Activated CD4-positive, alpha-beta T cell treated with anti-CD3 and anti-CD28 coated beads, Interleukin-2, amount 50 U/mL, for 4 hours (primary cell): ENCODE measurements at places on chromosomes 11 and 22.

GRCh38 chr11:20311444-20311843, 52.1 kb upstream of the HTATIP2 start:
- DNase-seq, result no peak

- no peak for DNase-seq
Observed at GRCh38 chr11:11178671-11179638, 174.1 kb downstream of the CSNK2A3 start.

DNA sequence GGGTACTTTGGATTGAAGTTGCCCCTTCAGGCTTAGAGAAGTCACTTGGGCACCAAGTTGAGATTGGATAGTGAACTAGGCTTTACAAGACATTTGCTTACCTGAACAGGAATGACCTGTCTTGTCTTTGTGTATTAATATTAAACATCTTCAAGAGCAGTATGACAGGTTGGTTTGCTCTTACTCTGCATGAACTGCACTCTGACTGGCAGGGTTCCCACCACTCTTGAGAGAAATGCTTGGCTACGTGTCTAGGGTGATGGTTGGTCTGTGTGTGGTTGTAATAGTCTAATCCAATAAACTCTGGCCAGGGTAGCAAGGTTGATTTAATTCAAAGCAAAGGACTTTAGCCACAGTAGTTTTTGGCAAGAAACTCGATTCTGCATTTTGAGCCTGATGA, 20.1 kb upstream of the SPTBN2 start:
- no peak for DNase-seq

GRCh38 chr11:70751142-70751734, 352.9 kb downstream of the CTTN start:
- DNase-seq, result no peak

GRCh38 chr22:22408731-22409696, 99.5 kb downstream of the ZNF280B start:
- DNase-seq, result no peak

GRCh38 chr22:23060612-23061400, 9.5 kb upstream of the GNAZ start:
- DNase-seq, result no peak

GRCh38 chr22:37051391-37052385, at the start of gene KCTD17:
KCTD17 (plus strand) TSS chr22:37051742; CDS start chr22:37051761, 19 bp downstream.
- DNase-seq, result peak; percentile 66

DNA sequence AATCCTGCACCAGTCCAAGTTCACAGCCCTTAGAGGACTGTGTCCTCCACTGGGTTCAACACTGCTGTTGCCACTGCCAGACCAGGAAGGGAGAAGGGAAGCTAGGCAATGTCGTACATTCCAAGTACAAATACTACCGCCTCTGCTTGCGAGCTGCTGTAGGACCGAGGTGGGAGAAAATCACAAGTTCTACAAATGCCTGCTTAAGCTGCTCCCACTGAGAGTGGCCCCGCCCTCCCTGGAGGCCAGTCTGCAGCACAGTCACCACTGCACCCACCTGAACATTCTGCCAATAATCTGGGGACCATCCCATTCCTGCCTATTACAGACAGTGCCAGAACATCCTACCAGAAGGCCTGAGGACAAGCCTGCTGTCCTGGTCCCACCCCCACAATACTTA, 707.5 kb upstream of the ANO5 start:
- DNase-seq, result no peak

- DNase-seq, result no peak
Observed at GRCh38 chr22:49269371-49269770, 558.3 kb downstream of the BRD1 start.
